Activated CD8-positive, alpha-beta memory T cell treated with anti-CD3 and anti-CD28 coated beads, Interleukin-2, amount 50 U/mL, for 4 hours (primary cell): ENCODE measurements at places on chromosomes 1 and 21.

- DNase-seq, result no peak
Observed at GRCh38 chr1:192529031-192529755, 46.4 kb upstream of the RGS1 start.

- DNase-seq, result no peak
Observed at GRCh38 chr1:156157506-156157905, 4.1 kb downstream of the SEMA4A start.

DNA sequence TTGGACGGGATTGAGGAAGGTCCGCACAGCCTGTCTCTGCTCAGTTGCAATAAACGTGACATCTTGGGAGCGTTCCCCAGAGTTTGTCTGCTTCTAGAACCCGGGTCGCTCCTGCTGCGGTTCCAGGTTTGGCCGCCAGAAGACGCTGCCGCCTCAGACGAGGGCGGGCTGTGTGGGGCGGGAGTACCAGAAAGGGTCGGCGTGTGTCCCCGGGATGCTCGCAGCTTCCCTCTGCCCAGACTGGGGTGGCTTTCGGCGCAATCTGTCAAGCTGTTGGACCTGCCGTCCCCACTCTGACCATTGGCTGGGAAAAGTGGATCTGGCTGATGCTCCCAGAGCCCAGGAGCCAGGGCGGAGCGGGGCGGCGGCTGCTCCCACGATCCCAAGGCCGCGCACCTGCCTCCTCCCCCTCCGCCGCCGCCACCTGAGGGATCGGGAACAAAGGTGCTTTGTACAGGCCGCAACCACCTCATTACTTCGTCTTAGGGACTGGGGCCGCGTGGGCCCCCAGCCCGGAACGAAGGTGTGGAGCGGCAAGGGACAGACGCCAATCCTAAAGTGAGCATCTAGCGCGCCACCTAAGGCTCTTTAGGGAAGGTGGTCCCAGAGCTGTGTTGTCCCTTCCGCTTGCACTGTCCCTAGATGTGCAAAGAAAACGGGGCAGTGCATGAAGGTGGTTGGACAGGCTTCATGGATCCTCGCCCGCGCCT, 683 bp upstream of the EFNA4 start:
- DNase-seq, result peak; percentile 75

DNA sequence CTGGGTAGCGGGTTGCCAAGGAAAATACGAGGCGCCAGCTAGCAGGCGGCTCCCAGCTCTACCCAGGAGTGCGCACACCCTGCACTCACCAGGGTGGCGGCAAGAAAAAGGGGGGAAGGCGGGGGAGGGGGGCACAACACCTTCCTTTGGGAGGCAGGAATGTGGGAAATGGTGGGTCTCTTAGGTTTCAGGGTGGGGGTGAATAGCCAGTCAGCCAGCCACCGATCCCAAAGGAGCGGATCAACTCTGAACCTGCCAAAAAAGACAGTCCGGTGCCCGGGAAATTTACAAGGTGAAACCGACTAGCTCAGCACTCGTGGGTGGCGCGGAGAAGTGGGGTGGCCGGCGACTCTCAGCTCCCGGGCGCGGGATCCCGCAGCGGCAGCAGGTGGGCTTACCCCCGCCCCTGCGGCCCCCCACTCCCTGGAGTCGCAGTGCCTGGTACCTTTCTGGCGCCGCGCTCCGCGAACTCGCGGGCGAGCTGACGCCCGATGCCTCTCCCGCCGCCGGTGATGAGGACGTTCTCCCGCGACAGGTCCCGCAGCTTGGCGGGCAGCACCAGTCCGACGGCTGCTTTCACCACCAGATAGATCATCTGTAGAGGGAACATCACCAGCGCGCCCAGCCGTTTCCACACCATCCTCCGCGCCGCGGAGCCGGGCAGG, 1.2 kb downstream of the DHRS3 start:
- peak; percentile 42 for DNase-seq

GRCh38 chr1:86239894-86240293, 83.3 kb upstream of the COL24A1 start:
- DNase-seq, result no peak

DNA sequence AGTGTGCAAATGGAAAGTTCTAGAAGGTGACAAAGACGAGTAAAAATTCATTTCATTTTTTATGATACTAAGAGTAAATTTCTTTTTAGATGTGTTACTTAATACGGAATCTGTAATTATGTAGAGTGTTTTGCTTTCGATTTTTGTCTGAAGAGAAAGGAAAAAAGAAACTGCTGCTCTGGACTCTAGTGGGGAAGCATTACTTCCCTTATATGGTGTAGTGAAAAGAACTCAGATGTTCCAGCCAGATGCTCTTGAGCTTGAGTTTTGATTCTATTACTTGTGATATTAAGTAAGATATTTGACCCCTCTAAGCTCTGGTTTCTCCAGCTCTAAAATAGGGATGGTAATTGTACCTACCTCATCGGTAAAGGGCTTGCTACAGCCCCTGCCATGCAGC, 12.2 kb upstream of the GPR161 start:
- no peak for DNase-seq

- DNase-seq, result no peak
Observed at GRCh38 chr1:12565094-12565965, 52.7 kb downstream of the DHRS3 start.

DNA sequence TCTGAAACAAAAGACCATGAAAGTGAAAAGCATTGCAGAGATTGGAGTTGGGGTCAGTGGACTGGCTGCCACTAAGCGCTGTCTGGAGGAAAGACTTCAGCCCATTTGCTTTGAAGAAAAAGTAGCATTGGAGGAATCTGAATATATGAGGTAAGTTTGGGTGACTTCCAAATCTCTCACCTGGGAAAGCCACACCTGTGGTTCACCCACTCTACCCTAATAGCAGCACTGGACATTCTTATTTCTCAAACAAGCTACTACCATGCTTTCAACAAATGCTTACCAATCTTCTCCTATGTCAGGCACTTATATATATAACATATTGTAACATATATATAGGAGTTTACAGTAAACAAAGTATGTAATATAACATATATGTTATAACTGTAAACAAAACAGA, 76.0 kb upstream of the POGK start:
- DNase-seq, result no peak

GRCh38 chr21:36883532-36884486, 82.7 kb downstream of the HLCS start:
- DNase-seq, result no peak

GRCh38 chr1:2337501-2337900, 53.9 kb downstream of the MORN1 start:
- DNase-seq, result no peak

DNA sequence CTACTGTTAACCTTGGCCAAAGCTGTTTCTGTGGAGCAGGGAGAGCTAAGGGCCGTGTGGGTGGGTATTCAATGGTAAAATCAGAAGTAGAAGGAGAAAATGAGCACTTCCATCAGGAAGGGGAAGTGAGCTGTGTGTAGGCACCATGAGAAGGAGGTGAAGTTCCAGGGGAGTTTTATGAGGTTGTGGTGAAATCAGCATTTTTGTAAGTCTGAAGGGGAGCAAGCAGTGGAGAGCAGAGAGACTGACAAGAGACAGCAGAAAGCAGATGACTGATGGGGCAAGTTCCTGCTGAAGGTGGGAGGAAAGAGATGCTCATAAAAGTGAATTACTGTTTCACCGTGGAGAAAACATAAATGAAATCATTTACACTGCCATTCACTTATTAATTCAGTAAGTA, 2.7 kb upstream of the GPR88 start:
- no peak for DNase-seq

- DNase-seq, result no peak
Observed at GRCh38 chr1:59375321-59376220, 78.7 kb downstream of the FGGY start.

DNA sequence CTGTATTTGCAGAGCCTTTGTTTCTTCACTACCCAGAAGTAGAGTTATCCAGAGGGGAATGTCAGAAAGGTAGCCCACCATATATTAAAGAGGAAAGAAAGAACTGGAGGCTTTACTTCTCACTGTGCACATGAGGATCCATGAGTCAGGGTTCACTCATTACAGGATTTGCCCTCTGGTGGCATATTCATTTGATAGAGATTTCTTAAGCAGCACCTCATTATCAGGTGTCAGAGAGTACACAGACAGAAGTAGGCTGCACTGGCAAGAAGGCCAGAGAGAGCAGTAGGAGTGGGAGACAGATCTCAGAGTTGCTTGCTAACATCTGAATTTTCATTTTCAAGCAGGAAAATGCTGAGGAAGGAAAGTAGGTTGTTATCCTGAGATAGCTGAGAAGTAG, 123.8 kb downstream of the PIK3R3 start:
- DNase-seq, result no peak

DNA sequence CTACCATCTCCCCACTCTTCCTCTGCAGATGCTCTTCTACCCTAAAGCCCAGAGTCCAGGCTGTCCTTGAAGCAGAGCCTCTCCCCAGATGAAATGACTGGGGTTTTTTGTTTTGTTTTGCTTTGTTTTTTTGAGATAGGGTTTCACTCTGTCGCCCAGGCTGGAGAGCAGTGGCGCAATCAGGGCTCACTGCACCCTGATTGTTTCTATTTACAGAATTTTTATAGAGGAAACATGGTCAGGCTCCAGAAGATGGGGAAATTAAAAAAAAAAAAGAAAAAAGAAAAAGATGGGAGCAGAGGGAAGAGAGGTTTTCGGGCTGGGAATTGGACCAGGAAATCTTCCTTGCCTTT, 43.7 kb upstream of the ZNF281 start:
- DNase-seq, result no peak

- DNase-seq, result no peak
Observed at GRCh38 chr1:162217706-162218105, 148.2 kb downstream of the NOS1AP start.

GRCh38 chr21:39341249-39341923, 7.5 kb downstream of the HMGN1 start:
- DNase-seq, result no peak

GRCh38 chr1:243575070-243575469, 275.0 kb downstream of the AKT3 start:
- DNase-seq, result no peak
